Stimulated activated CD4-positive, alpha-beta T cell treated with anti-CD3 and anti-CD28 coated beads, TNF-alpha, amount 100 ng/mL, for 1 hour (primary cell): ENCODE measurements at places on chromosomes 6 and 20.
A peak's percentile ranks its signal among the peaks of the same experiment; 100 is the strongest.

DNA sequence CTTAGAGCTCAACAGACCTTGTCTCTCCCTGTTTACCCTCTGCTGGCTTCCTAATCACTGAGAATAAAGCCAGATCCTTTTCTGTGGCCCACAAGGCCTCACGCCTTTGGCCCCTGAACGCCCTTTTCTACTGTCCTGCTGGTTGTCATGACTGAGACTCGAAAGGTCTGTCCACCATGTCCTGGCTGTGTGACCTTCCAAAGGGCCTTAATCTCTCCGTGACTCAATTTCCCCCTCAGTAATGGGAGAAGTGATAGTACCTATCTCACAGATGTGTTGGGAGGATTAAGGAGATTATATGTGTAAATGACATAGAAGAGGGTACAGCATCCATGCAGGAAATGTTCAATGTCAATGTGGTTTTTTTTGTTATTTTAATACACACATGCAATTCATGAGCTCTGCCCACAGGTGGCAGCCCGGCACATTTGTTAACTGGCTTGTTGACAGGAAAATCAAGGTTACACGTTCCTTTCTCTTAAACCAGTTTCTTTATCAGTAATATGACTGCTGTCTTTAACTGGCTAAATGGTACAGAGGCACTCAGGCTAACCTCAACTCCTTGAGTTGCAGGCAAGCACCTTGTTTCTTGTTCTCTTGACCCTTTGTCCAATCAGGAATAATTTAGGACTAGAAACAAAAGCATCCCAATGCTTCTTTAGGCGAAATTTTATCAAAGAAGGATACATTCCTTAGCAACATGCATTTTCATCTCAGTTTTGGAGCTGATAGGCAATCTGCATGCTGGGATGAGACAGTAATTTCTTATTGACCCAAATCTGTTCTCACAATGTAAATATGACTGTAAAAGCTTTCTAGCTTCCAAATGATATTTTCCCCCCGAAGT is 16.6 kb downstream of the SLC22A1 start:
- DNase-seq, result peak; percentile 42

DNA sequence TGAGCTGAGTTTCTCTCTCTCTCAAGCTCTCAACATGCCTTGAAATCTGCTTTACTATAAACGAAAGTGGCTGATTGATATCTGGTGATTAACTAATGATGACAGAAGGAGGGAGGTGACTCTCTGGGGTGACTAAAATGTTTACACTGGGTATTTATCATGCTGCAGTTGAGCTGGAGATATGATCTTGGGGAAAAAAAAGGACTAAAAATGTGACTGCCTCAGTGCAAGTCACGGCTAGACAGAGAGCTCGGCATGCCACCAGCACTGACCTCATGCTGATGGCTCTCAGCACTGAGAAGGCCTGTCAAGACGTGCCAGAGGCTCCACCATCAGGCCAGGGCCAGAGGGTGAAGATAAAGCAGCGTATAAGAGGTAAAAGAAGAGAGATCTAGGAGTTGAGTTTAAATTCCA is 103.1 kb upstream of the SPACA1 start:
- DNase-seq, result no peak

DNA sequence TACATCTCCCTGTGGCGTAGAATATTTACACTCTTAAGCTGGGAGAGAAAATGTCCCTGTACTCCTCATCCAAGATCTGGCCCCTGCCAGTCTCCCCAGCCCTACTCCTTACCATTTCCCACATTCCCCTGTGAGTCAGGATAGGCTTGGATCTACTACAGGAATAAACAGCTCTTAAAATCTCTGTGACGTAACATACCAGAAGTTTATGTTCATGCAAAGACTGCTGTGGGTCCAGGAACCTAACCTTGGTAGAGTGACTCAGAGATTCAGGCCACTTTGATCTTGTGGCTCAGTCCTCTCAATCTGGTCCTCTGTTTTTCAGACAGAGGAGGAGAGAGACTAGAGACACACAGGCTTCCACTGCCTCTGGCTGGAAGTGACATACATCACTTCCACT is 38.5 kb upstream of the GPR6 start:
- no peak for DNase-seq

DNA sequence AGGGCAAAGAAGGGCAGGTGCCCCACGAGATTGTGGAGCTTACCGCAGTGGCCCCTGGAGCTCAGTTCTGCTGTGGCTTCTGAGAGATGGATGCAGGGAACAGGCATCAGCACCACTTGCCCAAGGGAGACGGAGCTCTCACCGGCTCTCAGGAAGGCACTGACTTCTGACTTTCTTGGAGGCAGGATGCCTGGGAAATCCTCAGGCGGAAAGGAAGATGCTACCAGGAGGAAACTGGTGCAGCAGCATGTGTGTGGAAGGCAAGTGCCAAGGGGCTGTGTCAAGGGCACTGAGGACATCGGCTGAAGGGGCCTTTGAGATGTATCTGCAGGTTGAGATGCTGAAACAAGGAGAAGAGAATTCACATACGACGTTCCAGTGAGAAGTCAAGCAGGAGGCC is 64.0 kb downstream of the FOXA2 start:
- no peak for DNase-seq

DNA sequence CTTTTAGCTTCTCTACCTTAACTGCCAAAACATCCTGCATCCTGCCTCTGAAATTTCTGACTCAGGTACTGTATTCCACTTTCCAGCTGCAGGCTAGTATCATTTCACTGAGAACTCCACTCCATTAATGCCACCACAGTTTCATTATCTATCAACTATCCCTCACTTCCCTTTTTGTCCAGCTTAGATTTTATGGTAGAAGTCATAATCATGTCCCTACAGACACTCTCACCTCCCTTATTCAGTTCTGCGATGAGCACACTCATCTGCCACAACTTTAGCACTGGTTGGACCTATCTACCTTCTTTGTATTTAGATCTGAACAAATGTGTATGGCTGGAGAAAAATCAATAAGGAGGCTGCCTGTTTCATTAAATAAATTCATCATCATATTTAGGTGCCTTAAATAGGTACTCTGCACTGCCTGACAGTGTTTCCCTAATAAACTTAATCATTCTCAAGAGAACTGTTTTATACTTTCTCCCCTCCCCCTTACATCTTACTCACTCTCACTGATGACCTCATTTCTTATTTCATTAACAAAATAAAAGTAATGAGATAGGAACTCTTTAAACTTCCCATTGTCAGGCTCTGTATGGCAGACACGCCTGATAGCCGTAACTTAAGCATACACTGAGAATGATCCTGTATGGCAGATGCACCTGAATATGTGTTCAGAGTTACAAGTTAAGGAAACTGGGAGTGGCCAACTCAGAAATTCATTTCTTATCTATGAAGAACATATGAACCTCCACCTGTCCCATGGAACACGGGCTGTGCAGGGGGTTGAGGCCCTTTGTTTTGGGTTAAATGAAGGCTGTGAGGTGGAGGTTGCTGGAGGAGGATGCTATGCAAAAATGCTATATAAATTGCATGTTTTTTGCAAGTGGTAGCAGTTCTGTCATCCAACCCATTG is 95.3 kb upstream of the MAN1A1 start:
- no peak for DNase-seq

DNA sequence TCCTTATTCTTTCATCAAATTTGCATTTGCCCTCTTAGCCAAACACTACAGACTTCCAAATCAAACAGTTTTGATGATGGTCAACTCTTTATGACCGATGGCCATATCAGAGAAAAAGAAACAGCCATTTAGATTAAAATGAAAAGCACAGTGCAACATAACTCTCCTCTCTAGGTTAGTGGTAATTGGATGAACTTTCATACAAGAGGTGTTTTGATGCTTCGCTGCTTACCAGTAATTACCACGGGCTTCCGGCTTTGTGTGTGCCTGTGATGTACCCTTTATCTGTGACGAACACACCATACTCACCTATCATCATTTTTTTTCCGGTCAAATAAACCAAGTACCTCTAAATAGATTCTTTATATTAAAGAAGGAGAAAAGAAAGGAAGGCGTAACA is 181.8 kb downstream of the FOXA2 start:
- DNase-seq, result no peak

DNA sequence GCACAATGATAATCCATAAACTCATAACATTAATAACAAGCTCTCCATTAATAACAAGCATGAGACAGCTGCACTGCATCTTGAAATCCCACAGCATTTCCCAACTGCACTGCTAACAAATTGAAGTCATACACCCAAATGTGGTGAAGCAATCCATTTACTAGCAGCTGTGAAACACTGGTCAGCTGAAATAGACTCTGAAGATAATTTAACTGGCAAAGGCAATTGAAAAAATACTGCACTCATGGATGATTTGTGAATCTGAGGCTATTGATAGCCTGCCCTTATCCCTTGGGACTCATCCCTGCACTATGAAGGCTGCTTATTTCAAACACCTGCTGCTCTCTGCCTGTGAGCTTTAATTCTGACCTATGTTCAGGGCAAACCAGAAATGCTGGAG is 49.1 kb upstream of the PLCB1 start:
- DNase-seq, result no peak

- no peak for DNase-seq
Observed at GRCh38 chr20:64233725-64234124, 21.8 kb upstream of the PCMTD2 start.

- DNase-seq, result peak; percentile 42
Observed at GRCh38 chr6:133921249-133921859, 31.7 kb upstream of the TBPL1 start.

GRCh38 chr6:115717062-115717461 is 343.6 kb downstream of the FRK start:
- DNase-seq, result no peak

DNA sequence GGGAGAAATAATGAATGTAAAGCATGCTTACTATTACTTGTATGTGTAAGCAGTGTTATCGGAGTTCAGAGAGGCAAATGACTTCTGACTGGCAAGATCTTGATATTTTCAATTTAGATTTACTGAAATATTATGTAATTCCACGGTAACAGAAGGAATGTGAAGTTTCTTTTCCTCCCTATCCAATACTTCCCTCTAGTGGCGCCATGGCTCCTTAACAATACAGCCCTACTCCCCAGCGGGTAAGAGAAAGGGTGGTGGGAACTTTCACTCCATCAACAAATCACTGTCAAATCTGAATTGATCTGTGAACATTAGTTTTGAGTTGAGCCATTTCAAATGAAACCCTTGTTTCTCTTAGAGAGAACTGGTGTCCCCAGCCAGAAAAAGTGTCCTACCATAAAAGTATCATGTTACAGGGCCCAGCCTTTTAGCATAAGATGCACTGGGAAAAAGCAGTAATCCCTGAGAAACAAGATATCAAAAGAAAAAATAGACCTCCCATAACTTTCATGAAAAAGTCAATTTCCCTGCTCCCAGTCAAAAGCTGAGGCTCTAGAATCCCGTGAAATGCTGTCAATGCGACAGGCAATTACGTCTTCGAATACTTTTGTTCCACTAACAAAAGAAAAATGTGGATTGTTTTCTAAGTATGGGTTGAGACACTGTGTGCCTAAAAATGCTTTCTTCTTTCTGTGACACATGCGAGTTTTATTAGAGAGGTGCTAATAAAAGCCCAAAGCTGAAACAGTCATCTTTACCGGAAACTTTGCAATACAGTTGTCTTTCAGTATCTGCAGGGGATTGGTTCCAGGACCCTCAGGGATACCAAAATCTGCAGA is 12.9 kb downstream of the COX7A2 start:
- no peak for DNase-seq

DNA sequence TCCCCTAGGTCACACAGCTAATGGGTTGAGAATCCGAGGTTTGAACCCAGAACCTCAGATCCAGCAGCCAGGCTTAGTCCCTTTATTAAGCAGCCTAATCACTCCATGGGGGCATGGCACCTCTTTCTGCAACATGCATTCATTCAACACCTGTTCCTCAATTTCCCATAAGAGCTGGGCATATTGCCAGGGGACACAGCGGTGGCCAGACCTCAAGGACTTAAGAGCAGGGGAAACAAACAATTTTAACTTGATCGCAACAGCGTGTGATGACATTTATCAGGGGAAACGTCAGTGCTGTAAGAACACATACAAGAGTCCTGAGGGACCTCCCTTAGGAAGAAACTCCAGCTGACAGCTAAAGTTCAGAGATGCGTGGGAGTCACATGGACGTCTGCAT is 267.4 kb upstream of the CDH4 start:
- no peak for DNase-seq

DNA sequence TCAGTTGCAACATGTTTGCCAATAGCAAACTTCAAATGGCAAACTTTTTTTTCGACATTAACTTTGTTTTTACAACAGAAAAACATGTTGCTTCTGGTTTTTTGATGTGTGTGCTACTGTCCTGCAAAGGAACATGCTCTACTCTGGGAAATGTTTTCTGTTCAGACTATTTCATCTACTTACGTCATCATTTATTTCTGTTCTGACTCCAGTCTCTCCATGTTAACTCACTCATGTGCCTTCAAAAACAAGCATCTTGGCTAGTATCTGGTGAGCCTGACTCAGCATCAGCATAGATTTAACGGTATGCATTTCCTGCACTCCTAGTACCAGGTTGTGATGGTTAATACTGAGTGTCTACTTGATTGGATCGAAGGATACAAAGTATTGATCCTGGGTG is 36.1 kb upstream of the MAP7 start:
- no peak for DNase-seq

DNA sequence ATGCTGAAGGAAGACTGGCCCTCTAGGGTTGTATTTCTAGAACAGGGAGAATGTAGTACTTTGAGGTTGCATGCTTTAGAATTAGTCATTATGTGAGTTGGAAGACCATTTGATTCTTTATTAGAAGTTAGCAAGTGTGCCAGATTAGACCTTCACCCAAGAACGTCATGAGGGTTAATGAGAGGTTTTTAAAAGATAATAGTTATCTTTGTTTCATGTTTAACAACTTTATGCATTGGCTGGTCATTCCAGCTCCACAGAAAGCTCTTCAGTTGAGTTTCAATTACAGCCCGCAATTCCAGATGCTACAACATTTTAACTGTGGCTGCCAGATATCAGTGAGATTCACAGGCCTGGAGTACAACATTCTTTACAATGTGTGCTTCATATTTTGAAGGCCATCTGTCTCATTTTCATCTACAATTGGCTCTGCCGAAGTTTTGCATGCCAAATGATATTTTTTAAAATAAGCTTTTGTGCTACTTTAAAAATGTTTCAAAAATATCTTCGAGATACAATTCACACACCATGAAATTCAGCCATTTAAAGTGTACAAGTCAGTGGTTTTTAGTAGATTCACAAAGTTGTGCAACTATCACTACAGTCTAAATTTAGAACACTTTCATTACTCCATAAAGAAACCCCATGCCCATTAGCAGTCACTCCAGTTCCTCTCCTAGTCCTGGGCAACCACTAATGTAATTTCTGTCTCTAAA is 61.1 kb upstream of the FBXO30 start:
- no peak for DNase-seq

- no peak for DNase-seq
Observed at GRCh38 chr6:114142258-114142657, 171.3 kb upstream of the HDAC2 start.

- DNase-seq, result no peak
Observed at GRCh38 chr20:10671221-10671918, 2.4 kb downstream of the JAG1 start.

GRCh38 chr20:48056218-48056617 is 270.9 kb upstream of the SULF2 start:
- DNase-seq, result no peak

- DNase-seq, result no peak
Observed at GRCh38 chr6:119296036-119297035, 53.2 kb downstream of the MAN1A1 start.
